ENCODE measurements at places on chromosomes 13 and 19.

GRCh38 chr13:30829833-30830637 is 76.0 kb upstream of the MEDAG start:
- no peak for DNase-seq

DNA sequence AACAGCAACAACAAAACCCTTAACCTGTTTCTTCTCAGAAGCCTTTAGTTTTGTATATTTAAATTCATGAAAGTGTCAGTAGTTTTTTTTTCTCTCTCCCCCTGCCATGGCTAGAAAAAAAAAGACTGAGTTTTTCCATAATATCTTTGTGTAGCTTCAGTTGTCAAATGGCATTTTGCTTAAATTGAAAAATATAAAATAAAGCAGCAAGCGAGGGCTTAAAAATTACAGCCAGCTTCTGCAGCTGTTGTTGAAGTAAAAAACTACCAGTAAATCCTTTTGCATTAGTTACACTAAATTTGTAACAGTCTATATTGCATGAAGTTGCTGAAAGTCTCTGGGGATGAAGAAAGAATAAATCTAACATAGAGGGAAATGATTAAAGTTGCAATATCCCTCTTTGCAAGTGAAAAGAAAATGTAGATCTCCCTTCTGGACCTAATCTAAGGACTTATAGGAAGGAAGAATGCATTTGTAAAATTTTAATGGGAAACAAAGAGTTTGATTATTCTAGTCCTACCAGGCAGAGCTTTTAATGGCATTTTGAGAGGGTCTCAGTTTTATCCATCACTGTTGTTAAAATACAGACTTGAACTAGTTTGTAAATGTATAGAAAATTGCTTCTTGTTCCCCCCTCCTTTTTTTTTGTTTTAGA is 215.7 kb downstream of the ATP8A2 start:
- no peak for DNase-seq

DNA sequence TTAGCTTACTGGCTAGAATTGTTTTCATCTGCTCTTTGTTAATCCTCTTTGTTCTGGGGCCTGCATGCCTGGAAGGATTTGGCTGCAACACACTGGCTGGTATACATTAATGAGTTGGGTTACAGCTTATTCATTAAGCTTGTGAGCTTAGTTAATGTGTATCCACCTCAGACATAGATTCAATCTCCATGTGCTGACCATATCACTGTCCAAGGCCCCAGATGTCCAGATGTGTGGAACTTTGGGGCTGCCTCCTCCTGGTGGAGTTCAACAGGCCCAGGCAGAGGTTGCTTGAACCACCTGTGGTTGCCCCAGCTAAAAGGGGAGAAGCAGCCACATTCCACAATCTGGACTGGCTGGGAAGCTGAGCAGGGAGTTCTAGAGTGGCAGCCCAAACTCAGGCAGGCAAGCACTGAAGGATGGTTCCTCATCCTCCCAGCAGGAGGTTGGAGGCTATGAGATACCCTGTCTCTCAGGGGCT is 5.4 kb downstream of the DIAPH3 start:
- no peak for DNase-seq

DNA sequence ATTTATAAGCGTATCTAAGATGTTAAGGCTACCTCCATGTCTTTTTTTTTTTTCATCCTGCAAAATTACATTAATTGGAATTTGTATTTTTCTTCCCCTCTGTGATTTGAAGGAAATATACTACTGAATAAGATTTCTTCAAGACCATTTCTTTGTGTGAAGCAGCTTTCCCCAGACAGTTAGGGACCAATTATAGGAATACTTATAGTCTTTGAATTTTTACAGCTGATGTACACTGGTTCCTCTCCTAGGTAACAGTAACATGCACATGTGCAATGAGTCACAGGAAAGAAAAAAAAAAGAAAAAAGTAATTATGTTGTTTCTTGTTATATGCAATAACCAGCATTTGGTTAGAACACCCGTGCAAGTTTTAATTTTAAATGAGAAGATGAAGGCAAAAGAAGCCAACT is 82.0 kb downstream of the PCDH9 start:
- no peak for DNase-seq

DNA sequence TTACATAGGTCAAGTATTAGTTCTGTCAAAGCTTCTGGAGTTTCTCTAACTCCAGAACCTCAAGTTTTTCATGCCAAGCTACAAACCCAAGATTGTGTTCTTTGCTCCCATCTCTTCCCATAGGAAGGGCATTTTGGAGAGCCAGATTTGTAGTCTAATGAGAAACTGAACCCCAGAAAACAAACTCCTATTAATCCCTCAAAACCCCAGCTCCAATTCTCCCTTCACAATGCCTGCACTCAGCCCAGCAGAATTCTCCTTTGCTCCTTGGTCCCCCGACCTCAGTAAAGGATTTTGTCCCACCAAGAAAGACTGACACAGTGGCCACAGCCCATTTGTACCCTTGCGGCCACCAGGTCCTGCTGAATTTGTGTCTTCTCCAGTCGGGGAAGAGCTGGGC is 8.4 kb downstream of the USHBP1 start:
- no peak for DNase-seq

DNA sequence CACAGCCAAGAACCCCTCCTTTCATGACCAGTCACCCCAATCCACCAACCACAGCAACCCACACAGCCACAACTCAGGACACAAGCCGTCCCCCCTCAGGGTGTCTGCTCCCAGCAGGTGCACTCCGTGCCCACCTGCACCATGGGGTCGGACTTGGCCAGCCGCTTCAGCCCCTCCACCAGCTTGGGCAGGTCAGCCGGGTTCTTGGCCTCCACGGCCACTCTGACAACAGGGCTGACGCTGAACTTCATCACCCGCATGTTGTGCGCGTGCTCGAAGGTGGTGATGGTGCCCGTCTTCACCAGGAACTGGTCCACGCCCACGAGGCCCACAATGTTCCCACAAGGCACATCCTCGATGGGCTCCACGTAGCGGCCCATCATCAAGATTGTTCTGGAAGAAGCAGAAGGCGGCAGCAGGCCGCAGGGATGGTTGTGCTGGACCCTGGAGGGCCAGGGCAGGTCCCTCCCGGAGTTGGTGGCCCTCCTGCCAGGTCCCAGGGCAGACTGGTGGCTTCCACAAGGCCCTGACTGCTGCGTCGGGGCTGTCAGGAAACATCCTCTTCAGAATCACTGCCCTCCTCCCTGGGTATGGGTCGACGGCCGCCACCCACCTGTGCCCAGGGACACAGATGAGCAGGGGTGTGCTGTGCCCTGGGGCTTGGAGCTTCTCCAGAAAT is 5.5 kb downstream of the EEF2 start:
- DNase-seq: no peak

- no peak for DNase-seq
These were observed 763 bp downstream of the POLD1 start for GRCh38 chr19:50384685-50385535.

GRCh38 chr13:27250833-27251165 is 559 bp upstream of the RPL21 start:
- no peak for DNase-seq

GRCh38 chr13:60431108-60431700 is 34.2 kb downstream of the TDRD3 start:
- no peak for DNase-seq

DNA sequence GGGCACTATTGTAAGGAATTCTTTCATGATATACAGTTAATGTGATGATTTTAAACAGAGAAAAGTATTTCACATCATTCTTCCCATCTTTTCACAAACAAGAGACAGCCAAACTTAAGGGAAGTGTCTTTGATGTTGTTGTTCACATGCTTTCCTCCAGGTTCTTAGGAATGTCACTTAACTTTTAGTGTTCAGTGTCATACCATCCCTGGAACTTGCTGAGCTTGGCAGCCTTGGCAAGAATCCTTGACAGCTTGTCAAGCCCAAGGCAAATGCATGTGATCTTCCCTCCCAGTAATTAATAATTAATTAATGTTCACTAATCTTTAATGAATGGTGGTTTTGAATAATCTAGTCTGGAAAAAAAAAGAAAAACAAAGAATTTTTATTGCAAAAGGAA is 727.9 kb upstream of the PRR20A start:
- DNase-seq: no peak

DNA sequence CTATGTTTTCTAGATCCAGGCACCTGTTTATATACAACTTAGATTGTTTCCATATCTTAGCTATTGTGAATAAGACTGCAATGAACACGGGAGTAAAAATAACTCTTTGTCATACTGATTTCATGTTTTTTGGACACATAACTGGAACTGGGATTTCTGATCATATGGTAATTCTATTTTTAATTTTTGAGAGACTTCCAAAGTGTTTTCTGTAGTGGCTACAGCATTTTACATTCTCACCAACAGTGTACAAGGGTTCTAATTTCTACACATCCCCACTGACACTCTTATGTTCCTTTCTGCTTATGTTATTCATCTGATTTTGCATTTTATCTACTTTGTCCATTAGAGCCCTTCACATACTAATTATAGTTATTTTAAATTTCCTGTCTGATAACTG is 1152.9 kb downstream of the SLITRK1 start:
- no peak for DNase-seq

GRCh38 chr19:398719-399118 is 10.2 kb downstream of the C2CD4C start:
- no peak for DNase-seq

- DNase-seq: no peak
These were observed 823.0 kb downstream of the PCDH9 start for GRCh38 chr13:66407128-66407527.
